ENCODE measurements at places on chromosomes 7 and 10. TPM values are rescaled to one million over a fixed set of nuclear protein-coding genes. Genes with fewer than 3 reads are reported as not detected.

SEMA4G gene
- total RNA-seq, result 0.86 TPM

SGCE gene
- total RNA-seq, result 15.8 TPM

CAV2 gene
- total RNA-seq, result 183 TPM

PCBD1 gene
- 142 TPM for total RNA-seq

SPDYE5 gene
- not detected for total RNA-seq

OGDHL gene
- total RNA-seq, result 1.8 TPM

TRPV5 gene
- total RNA-seq, result not detected

PNLIPRP2 gene
- total RNA-seq, result not detected

SOSTDC1 gene
- 0.67 TPM for total RNA-seq

PRPS1L1 gene
- not detected for total RNA-seq

MOGAT3 gene
- total RNA-seq, result not detected

PLXNA4 gene
- total RNA-seq, result 17.3 TPM

KIFBP gene
- 46.0 TPM for total RNA-seq

H2BK1 gene
- not detected for total RNA-seq

C10orf62 gene
- total RNA-seq, result 0.48 TPM

CUBN gene
- 0.22 TPM for total RNA-seq

GDF10 gene
- 0.11 TPM for total RNA-seq

TSPAN12 gene
- total RNA-seq, result 56.9 TPM

FZD1 gene
- total RNA-seq, result 8.6 TPM

TAS2R5 gene
- 0.27 TPM for total RNA-seq

CDC14C gene
- total RNA-seq, result not detected
